Stimulated activated CD8-positive, alpha-beta memory T cell treated with anti-CD3 and anti-CD28 coated beads, Interleukin-4, amount 100 ng/mL, for 1 hour (primary cell): ENCODE measurements at places on chromosomes 5 and 9.

DNA sequence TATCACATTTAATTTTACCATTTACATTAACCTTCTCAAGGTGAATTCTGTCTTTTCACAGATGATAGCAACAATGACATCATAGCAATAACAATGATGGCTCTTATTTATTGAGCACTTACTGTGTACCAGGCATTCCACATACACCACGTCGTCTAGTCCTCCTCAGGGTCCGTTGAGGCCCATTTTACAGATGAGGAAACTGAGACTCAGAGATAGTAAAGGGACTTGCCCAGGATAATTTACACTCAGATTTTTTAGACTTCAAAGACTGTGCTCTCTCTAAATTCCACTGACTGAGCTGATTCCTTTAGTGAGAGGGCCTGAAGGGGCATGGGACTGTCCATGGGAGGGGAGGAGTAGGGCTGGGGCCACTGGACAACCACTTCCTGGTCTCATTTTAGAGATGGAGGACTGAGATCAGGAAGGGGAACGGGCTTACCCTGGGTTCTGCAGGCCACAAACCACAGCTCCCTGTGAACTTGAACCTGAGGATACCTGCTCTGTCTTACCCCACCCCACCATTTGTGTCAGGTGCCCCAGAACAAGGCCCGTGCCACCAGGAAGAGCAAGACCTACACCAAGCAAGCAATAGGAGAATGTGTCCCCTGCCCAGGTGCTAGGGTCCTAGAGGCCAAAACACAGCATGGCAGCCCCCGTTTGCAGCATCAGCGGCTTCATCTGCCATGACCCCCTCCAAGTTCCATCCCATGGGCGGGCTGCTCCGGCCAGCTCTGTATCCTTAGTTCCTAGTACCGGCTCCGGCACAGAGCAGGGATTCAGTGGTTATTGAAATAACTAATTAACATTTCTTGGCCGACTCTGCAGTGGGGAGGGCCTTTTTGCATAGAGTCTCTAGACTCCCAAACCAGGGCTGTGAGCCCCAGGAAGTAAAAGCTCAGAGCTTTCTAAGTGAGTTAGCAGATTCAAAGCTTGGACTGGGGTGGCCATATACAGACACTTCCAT, 96.6 kb downstream of the RGS3 start:
- no peak for DNase-seq

DNA sequence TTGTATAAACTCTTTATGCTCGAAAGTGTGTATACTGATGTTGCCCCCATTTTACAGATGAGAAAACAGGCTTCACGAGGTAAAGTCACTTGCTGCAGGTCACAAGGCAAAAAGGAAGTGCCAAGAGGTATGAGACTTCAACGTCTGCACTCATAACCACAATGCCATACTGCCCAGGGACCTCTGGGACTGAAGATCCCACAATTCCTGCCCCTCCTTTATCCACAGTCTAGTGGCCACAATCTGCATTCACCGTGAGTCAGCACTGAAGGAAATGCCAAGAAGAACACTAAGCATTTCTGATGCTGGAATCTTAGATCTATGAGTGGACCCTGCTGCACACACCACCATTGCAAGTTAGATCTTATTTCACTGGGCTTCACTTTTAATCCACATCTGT, 37.3 kb downstream of the MED27 start:
- no peak for DNase-seq

GRCh38 chr5:147216552-147217154, 18.2 kb upstream of the STK32A start:
- DNase-seq = no peak

DNA sequence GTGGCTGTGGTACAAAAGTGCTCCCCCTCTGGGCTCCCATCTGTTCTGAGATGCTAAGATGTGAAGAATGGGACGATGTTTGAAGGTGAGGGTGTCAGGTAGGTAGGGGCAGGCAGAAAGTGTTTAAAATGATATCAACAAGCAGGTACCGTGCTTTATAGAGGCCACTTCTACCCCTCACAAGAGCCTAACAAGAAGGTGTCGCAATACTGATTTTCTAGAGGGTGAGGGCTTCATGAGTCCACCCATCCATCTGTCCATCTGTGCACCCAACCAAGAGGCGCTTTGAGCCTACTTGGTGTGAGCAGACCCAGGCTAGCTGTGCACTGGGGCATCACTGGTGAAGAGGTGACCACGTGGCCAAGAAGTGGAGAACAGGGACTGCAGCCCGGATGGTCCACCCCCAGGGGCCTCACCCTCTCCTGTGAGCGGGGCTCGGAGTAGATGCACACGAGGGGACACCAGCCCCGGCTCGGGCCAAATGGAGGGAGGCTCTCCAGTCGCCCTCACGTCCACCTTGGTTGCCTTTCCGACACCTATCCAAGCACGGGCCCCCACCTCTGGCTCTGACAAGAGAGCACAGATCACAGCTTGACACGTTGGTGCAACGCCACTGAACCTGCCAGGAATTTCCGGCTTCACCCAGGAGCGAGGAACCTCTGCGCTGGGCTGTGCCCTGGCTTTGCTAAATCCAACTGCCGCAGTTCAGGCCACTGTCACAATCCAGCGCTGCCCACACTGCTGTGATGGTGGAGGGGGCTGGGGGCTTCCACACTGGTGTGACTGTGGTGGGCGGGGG, 34.5 kb downstream of the CRB2 start:
- no peak for DNase-seq

DNA sequence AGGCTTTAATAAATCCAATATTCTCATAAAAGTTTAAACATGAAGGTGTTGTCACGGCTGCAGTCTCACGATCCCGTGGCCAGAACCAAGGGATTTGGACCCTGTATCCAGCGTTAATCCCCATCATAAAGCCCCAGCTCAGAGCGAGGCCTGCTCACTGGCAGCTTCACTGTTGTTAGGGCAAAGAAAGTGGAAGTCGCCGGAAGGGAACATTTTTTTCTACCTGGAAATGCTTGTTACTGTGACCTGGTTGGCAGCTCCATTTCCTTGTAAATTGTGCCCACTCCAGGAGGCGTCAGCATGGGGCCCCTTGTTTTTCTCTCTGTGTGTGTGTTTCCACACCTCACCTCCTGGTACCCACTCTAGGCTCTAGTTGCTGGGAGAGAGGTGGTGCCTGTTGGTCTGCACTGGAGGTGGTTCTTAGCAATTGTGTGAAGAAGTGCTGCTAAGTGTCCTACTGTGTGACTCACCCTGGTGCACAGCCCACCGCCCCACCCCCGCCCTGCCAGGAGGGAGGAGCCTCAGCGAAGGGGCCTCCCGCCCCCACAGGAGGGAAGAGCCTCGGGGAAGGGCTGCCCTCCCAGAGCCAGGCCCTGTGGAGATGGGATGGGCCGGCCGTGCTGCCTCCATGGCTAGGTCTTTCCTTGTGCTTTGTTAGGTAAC, 105.1 kb downstream of the EHMT1 start:
- DNase-seq = no peak

DNA sequence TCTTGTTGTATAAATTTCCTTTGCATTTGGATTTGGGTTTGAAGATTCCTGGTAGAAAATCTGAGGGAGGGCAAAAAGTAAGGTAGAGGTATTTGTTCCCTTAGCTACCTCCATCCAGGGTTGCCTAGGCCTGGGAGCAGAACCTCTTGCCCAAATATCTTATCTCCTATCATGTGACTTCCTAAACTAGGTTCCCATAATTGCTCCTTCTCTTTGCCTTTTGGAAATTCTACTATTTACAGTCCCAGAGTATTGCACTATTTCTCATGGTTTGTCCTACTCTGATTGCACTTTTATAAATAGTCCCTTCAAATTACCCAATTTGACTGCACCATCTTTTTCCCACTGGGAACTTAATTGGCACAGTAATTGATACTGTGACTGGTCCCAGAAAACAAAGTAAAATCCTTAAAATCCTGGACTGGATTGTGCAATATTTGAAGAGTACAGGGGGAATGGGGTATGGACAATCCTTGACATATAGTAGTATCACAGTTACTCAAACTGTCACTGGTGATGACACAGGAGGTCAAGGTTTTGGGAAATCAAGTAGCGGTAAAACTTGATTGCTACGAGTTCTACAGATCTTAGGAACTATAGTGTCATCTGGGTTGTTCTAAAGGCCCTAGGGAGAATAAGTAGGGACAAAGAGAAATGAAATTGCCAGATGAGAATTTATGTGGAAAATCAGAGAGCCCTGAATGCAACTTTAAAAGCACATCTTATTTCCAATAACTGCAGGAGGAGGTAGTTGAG, 31.5 kb upstream of the TMED7 start:
- DNase-seq = no peak

- DNase-seq = no peak
These were observed 13.1 kb downstream of the PSD2 start for GRCh38 chr5:139808481-139809330.

GRCh38 chr9:72524820-72525540, 3.6 kb downstream of the TMC1 start:
- no peak for DNase-seq

DNA sequence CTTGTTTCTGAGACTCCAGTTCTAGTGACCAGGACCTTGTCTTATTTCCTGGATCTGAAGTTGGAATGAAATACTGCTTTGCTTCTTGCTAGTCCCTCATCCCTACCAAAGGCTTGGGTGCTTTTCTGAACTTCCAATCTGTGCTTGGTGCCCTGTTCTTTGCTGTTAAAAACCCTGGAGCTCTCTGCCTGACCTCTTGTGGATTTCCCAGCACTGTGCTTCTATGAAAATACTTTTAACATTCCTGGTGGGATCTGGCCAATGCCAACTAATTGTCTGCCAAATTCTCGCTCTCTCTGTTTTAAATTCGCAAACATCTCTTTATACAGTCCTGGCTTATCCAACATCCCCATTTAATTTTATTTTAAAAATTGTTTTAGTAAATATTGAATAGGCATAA, 26.7 kb upstream of the CSNK1G3 start:
- no peak for DNase-seq

- no peak for DNase-seq
These were observed 19.0 kb upstream of the PTGER4 start for GRCh38 chr5:40660751-40661150.

GRCh38 chr9:104779946-104780535, 16.1 kb downstream of the NIPSNAP3B start:
- no peak for DNase-seq

DNA sequence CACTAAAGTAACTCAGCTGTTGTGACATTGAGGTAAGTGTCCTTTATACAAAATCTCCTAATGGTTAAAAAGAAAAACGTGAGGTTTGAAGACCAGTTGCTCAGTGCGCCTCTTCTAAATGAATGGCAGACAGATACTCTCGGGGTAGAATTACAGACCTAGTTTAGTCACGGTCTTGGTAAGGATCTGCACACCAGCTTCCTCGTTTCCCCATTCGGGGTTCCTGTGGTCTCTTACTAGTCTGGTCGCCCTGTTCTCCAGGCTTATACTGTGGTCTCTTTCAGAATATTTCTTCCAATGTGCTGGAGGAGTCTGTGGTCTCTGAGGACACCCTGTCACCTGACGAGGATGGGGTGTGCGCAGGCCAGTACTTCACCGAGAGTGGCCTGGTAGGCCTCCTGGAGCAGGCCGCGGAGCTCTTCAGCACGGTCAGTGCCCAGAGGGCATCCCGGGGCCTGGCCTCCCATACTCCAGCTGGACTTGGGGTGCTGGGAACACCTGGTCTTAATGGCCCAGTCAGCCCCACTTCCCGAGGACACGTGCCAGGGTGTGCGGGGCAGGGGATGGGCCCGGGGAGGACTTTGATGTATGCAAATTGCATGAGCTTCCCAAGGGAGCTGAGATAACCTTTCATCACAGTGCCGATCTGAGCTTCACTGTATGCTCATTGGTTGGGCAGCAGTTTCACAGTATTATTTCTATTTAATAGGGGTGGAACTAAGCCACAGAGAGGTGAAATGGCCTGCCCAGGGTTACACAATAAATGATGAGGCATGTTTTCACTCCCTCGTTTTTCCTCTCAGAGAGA, 224.5 kb downstream of the DOCK8 start:
- no peak for DNase-seq

DNA sequence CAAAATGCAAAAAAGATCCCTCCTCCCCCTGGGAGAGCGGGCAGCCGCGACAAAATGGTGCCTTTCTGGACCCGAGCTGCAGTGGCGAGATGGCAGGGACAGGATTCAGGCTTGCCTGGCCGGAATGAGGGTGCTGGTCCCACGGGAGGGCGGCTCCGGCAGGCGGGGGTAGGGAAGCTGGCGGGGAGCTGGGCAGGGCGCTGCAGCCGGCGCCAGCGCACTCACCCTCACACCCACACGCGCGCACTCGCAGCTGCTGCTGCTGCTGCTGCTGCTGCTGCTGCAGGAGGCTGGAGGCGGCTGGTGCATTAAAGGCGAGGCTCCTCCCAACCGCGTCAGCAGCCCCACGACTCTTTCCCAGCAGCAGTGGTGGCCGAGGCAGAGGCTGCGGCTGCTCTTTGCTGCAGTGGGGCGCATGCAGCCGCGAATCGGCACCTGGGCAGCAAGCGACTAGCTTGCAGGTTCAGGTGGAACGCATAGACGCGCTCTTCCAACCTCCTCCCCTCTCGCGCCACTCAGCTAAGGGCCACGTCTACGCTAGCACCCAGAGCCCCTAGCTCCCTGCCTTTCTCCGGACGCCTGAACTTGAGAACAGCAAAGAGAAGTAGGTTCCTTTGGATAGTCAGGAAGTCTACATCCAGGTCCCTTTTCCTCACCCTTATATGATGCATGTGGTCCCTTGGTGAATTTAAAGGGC, at the start of gene PPP2R2B:
Gene PPP2R2B, minus strand, starts transcription at position 282 of the 697 bp plus-strand sequence.
- no peak for DNase-seq

DNA sequence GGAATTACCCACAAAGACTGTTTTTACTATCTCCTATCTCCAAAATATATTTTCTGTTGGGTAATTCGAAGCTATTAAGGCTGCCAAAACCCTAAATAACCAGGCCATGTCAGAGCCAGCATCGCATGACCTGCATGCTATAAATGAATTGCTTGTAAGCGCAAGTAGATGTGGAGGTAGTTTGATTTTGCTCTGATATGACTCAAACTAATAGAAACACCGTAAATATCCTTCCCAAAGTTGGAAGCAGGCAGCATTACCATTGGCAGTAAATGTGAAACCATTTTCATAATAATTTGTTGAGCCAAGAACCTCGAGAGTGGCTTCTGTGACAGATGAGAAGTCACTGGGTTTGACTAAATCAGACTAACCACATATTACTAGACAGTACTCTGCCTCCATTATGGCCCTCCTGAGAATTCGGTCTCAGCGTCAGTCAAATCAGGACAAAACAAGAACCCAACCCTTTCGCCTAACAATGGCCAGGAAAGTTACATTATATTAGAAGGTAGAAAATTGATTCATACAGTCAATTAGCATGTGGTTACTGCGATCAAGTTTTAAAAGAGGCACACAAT, 289.8 kb downstream of the SPOCK1 start:
- no peak for DNase-seq
